ENCODE measurements at places on chromosomes 1 and 21.

DNA sequence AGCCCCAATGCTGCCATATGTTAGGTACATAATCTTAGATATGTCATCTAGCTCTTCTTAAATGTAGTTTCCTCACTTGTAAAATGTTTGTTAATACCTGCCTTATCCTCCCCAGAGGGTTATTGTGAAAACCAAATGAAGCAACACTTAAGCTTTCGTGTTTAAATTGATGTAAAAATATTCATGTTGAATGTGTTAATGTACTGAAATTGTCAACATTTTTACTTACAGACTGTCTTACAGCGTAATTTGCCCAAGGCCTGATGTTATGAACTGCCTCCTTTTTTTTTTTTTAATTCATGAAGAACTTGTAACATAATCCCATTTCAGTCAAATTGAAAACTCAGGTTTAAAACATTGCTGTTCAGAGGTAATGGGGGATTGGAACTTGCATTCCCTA is 25.6 kb upstream of the ENAH start:
- DNase-seq, result no peak

DNA sequence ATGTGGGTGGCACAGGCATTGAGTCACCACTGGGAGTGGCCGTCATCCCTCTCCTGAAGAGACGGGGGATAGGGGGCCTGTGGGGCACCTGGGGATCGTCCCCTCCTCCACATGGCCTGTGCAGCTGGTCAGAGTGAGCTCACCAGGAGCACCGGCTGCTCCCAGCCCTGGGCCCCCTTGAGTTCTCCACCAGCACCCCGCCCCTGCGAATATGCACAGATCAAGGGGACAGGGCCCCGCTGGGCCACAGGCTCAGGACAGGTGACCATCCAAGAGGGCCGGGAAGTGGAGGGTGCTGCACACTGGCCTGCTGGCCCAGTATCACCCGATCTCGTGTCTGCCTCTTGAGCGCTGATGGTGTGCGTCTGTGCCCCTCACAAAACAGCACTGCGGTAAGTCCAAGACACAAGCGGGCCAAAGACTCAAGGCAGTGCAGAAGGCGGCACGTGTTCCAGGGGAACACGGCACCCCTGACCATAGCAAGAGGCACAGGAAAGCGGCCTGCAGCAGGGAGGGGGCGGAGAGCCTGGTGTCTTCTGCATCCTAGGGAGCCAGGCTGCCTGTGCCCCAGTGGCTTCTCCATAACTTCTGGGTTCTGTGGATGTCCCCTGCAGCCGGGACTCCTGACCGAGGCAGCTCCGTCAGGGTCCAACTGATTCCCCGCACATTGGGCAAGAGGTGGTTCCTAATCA is 18.1 kb upstream of the TSPEAR start:
- no peak for DNase-seq

DNA sequence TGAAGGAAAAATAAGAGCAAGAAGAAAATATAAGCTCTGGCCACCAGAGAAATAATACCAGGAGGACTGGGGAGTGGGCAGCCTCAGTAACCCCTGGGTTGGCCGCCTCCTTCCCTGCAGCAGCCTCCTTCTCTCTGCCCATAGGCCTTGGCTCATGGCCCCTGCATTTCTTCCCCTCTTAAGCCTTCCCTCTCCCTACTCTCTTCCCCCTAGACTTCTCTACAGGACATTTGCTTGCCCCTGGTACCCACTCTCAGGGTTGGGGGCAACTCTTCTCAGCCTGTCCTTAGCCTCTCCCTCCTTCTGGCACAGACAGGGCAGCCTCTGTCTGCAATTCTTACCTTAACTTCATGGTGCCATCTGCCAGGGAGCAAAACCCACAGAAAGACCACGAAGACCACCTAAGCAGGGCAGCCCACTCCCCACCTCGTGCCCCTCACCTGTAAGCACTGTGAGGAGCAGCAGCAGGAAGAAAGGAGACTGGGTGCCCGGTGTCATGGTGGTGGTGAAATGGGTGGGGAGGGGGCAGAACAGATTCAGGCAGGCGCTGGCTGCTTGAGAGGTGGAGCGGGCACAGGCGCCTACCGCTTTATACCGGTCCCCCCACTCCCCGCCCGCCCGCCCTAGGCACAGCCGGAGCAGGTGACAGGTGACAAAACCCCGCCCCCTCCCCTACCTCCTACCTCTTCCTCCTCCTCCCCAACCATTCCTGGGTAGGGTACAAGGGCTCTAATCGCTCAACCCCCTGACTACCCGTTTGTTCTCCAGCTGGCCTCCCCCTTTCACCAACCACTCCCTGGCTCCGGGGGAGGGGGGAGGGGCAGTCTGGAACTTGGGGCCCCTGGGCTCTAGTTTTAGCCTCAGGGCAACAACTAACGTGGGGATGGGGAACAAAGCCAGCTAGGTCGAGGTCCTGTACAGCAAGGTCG is 15.1 kb downstream of the THBS3 start:
- no peak for DNase-seq

- no peak for DNase-seq
These were observed at the start of the genes LEPR and LEPROT for GRCh38 chr1:65420590-65421350. Gene LEPR (plus strand): TSS chr1:65420668. CDS start chr1:65565566, 144,898 bp downstream. Gene LEPROT (plus strand): TSS chr1:65420668. CDS start chr1:65420725, 57 bp downstream.

DNA sequence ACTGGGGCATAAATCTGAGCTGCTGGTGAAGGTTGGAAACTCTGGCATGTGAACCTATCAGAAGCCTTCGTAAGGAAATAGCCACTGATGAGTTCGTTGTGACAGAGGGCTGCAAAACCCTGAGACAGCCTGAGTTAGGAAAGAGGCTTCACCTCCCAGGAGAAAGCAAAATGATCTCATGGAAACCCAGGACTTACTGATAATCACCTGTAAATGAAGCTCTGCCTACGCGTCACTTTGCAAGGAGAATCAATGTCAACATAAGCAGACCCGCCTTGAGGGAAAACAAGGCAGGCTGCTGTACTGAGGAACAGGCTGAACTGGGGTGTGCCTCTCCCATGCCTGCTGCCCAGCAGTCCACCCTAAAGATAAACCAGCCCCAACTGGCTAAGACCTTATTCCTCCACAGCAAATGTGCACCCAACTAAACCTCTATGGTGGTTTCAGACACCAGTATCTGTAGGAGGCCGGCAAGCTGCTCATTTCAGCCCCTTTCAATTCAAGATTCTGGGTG is 46.8 kb upstream of the SLC44A3 start:
- no peak for DNase-seq

Measured in stimulated activated CD8-positive, alpha-beta memory T cell treated with anti-CD3 and anti-CD28 coated beads, Interleukin-15, amount 100 ng/mL, for 4 hours (primary cell).